ENCODE measurements at places on chromosomes 1 and 21. TPM values are rescaled to one million over a fixed set of nuclear protein-coding genes. Genes with fewer than 3 reads are reported as not detected.

AQP10 gene
- not detected for total RNA-seq

AGTRAP gene
- total RNA-seq = 10.0 TPM

NAV1 gene
- total RNA-seq = 1.3 TPM

ETV3L gene
- total RNA-seq = 0.96 TPM

- DNase-seq = no peak
Measured at GRCh38 chr21:32360401-32360975, 32.3 kb downstream of the URB1 start.

DNA sequence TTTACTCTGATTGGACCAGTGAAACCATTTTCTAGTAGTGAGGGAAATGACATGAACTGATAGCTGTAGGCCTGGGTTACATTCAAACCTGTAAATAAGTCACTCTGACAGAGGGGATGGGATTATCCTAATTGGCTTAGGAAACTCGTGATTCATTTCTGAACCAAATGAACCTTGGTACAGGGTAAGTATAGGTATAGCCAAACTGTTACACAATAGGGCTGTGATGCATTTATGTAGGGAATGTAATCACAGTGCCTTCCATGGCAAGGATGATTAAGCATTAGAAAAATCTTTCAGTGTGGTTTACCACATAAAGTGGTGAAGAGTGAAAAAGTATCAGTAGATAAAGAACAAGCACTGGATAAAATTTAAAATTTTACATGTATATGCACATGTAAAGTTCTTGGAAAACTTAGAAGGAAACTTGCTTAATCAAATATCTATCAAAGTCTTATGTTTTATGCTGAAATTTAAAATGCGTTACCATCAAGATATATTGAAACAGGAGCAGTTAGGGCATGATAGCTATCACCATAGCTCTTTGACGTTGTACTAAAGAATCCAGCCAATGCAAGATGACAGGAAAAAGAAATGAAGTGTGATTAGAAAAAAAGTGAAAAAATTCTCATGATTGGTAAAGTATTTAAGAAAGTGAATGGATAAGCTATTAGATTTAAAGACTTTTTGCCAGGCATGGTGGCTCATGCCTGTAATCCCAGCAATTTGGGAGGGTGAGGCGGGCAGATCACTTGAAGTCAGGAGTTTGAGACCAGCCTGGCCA is 63.0 kb downstream of the RABGAP1L start:
- no peak for DNase-seq

GRCh38 chr1:183870351-183871077 is 65.6 kb downstream of the RGL1 start:
- DNase-seq = no peak

GRCh38 chr1:63068626-63069025 is 253.7 kb upstream of the FOXD3 start:
- no peak for DNase-seq

DNA sequence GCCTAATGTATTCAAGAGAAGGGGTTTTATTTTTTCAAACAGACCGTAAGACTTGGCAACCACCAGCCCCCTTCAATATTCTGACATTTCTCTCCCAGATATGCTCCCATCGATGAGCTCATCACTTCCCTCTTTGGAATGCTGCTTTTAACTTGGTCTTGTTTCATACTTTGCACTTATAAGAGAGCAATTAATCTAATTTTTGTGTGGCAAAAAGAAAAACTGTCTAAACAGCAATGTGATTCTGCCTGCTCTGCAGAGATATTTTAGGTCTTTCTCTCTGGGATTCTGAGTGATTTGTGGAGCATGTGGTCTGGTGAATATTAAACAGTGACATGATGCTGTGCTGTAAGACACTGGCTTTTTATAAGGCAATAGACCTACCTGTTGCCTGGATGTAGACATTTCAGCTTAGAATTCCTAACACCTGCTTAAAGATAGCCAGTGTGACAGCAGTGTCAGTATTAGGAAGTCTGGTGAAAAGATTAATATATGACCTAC is 284.8 kb downstream of the BACH1 start:
- no peak for DNase-seq

- no peak for DNase-seq
Measured at GRCh38 chr1:95562230-95562629, 328.2 kb downstream of the RWDD3 start.

GRCh38 chr1:101420406-101420805 is 183.6 kb downstream of the S1PR1 start:
- DNase-seq = no peak

GRCh38 chr1:230310381-230311163 is 115.6 kb downstream of the PGBD5 start:
- peak; percentile 11 for DNase-seq

DNA sequence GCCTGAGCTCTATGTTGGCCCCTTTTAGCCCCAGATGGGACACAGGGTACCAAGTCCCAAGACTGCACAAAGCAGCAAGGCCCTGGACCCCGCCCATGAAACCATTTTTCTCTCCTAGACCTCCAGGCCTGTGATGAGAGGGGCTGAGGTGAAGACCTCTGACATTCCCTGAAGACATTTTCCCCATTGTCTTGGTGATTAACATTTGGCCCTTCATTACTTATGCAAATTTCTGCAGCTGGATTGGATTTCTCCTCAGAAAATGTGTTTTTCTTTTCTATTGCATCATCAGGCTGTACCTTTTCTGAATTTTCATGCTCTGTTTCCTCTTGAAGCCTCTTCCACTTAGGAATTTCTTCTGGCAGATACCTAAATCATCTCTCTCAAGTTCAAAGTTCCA is 8.2 kb upstream of the PSMA5 start:
- no peak for DNase-seq

GRCh38 chr1:166814611-166815010 is 24.7 kb upstream of the POGK start:
- DNase-seq = no peak

GRCh38 chr1:30822966-30823581 is 65.5 kb upstream of the LAPTM5 start:
- DNase-seq = no peak

DNA sequence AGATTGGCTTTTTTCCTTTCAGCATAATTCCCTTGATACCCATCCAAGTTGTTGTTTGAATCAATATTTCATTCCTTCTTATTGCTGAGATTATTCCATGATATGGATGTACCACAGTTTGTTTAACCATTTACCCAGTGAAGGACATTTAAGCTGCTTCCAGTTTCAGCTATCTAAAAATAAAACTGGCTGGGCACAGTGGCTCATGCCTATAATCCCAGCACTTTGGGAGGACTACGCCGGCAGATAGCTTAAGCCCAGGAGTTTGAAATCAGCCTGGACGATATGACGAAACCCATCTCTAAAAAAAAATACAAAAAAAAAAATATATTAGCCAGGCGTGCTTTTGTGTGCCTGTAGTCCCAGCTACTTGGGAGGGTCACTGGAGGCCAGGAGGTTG is 32.6 kb downstream of the SEMA6C start:
- no peak for DNase-seq
